ENCODE measurements at places on chromosomes 1 and 21.

DNA sequence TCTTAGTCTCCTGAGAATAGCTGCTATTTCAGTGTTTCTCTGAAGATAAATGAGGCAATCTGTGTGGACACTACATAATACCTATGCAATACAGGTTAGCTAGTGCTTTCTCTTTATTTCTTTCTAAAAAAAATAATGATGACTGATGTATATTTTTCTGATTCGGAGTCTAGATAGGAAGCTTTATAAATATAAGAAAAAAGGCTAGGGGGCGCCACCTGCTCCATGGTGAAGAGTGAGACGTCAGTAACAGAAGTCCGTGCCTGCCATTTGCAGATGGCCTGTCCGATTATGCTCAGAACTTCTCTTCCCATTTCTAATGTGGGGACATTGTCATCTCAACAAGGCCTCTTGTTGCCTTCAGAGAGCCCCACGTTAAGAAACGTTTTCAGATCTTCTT lies 26.4 kb downstream of the QSOX1 start:
- DNase-seq, result no peak

- DNase-seq, result no peak
Measured at GRCh38 chr1:81437213-81437612, 363.5 kb upstream of the ADGRL2 start.

GRCh38 chr1:72636631-72637030 lies 354.3 kb upstream of the NEGR1 start:
- DNase-seq, result no peak

DNA sequence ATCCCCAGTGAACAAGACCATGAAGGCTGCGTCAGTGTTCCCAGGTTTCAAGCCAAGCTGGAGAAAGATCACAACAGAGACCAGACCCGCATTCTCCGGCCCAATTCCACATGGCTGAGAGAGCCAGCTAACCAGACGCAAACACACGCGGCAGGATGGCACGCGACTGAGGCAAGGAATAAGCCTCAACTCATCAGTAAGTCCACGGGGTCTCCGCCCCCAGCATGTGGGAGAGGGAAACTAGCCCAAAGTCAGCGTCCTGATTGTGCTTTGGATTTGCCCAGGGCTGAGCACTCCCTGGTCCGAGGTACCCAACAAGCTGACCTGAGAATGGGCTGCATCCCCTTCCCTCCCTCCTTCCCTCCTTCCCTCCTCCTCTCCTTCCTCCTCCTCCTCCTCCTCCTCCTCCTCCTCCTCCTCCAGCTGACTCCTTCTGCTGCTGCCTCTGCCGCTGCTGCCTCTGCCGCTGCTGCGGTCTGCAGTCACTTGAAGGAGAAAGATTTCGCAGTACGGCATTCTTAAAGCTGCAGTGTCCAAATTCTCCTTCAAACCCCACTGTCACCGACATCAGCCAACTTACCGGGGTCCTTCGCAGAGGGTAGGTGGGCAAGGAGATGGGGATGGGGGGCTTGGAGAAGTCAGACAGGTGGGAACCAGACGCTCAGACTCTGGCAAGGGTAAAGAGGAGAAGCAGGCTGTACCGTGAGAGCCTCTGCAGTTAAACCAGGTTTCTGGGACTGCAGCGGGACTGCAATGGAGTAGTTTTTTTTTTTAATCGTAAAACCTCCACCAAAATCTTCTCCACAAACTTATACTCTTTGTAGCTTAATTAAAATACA lies 33.0 kb upstream of the H6PD start:
- DNase-seq, result peak; percentile 65

DNA sequence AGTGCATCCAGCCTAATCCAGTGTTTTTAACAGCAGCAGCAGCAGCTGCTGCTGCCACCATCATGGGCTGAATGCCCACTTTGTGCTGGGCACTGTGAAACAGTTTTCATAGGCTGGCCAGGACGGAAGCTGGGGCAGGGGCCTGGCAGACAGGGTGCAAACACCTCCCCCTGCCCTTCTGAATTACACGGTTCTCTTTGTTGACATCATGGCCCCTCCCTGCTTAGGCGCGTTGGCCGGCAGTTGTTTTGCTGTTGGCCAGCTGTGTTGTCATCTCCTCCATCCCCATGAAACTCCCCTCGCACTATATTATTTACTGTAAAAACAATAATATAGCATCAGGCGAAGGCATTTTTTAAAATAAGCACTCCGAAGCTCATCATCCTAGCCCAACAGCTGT lies 33.1 kb downstream of the PTPRU start:
- no peak for DNase-seq

DNA sequence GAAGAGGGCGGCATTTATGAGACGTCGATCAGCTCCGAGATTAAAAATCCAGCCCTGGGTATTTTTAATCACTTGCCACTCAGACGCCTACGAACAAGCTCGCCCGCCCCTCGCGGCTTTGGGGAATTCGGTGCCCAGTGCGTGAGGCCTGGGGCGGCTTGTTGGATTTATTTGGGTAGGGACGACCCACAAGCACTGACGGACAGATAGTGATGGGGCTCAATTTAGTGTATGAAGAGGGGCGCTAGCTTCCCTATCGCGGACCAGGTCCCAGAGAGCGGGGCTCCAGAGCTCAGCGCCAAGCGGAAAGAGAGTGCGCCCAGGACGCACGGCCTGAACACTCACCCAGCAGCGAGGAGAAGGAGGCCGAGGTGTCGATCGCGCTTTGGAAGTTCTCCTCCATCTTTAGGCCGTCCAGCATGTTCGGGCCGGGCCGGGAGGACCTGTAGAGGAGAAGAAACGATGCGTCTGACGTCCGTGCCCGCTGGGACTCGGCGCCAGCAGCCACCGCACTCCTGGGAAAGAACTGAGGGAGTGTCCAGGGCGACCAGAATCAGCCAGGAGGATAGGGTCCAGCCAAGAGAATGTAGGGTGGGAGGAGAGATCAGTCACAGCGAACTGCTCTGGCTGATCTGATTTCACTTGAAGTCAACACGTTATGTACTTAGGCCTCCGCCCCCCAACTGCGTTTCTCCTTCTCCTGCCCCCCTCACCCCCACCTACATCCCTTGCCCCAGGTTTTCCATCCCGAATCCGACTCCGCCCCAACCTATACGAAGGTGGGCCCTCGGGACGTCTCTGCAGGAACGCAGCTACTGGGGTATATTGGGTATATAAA lies 1.2 kb downstream of the LMX1A start:
- no peak for DNase-seq

Data from HCEC 1CT (cell line).